ENCODE measurements at places on chromosomes 3 and 15. TPM values are rescaled to one million over a fixed set of nuclear protein-coding genes. Genes with fewer than 3 reads are reported as not detected.

SLC9A9 gene
- total RNA-seq: 1.0 TPM

ACTC1 gene
- total RNA-seq: not detected

GNB4 gene
- 42.0 TPM for total RNA-seq

TTLL13 gene
- total RNA-seq: 0.10 TPM

GOLGA6D gene
- not detected for total RNA-seq

LSAMP gene
- total RNA-seq: not detected

DOCK3 gene
- 0.69 TPM for total RNA-seq

MKRN2 gene
- total RNA-seq: 37.7 TPM

Measured in renal cortical epithelial cell (primary cell).